ENCODE measurements at places on chromosomes 7 and 10.

- no peaks in the 10 kb centered on the region for H3K36me3 ChIP-seq
- no peak for DNase-seq
- H3K27me3 ChIP-seq = no peaks in the 10 kb centered on the region
- H3K4me1 ChIP-seq = no peaks in the 10 kb centered on the region
These were observed 111.4 kb upstream of the ZEB1 start for GRCh38 chr10:31207636-31208035.

GRCh38 chr10:98096731-98097130, 37.7 kb upstream of the R3HCC1L start:
- no peaks in the 10 kb centered on the region for H3K36me3 ChIP-seq
- no peak overlapping the region for H3K27ac ChIP-seq
- H3K27me3 ChIP-seq = no peaks in the 10 kb centered on the region
- no peaks in the 10 kb centered on the region for H3K4me1 ChIP-seq
- no peak for DNase-seq

DNA sequence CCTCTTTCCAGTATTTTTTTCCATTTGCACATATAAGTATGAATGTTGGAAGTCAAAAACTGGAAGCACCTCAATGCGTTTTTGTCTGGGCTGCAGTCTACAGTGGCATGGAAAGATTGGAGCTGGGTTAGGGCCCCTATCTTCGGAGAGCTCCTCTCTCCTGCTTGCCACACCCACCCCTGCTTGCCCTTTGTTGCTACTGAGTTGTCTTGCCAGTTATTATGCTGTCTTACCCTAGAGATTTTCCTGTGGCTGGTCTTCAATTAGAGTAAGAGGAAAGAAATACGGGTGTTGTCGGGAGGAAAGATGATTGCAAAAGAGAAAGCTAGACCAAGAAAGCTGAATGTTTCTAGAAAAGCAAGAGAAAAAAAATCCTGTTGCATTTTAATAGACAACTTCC, 228.9 kb upstream of the CELF2 start:
- H3K27ac ChIP-seq = peak overlapping the region; percentile 34
- DNase-seq = no peak
- H3K36me3 ChIP-seq = no peaks in the 10 kb centered on the region
- no peaks in the 10 kb centered on the region for H3K27me3 ChIP-seq
- peaks cover 14% of the 10 kb centered on the region for H3K4me1 ChIP-seq

GRCh38 chr10:2214092-2214491, 476.8 kb upstream of the ADARB2 start:
- no peaks in the 10 kb centered on the region for H3K4me1 ChIP-seq
- no peak overlapping the region for H3K27ac ChIP-seq
- no peaks in the 10 kb centered on the region for H3K36me3 ChIP-seq
- no peak for DNase-seq
- no peak overlapping the region for H3K4me3 ChIP-seq
